ENCODE measurements at places on chromosomes 4 and X.

- DNase-seq: no peak
These were observed 1050.0 kb downstream of the ADGRL3 start for GRCh38 chr4:62250100-62250499.

GRCh38 chr4:59818656-59819055 lies 1381.5 kb upstream of the ADGRL3 start:
- DNase-seq: no peak

DNA sequence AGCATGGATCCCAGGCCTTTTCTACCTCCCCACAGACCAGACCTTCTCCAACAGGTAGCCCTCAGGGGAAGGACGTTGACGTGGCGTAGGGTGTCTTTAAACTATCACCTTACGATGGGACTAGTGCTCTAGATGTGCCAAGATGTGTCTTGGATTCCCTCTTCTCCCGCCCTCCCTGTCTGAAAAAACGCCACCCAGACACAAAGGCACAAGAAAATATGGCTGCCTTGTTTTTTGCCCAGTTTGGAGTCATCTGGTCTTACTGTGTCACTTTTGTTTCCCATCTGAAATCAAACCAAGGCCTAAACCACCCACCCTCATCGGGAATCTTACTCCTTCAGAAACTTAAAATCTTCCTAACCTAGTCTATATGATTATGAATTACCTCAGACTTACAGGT lies 235.4 kb downstream of the OR13H1 start:
- no peak for DNase-seq

GRCh38 chr4:146165221-146165620 lies 10.3 kb upstream of the LSM6 start:
- DNase-seq: no peak

DNA sequence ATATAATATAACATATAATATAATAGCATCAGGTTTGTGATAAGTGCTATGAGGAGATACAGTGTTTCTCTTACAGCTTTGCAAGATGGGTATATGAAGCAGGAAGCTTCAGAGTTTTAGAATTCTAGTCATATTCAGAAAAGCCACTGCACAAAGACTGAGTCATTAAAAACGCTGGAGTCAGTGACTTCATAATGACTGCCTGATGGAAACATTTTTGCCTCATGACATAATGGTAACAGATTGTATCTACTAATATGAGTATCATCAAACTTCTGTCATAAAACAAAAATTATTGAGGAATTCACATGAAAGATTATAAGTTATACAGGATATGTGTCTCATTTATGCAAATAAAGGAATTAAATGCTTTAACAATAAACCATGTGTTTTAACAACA lies 46.8 kb downstream of the EPHA5 start:
- no peak for DNase-seq

GRCh38 chrX:153519569-153520286 lies 2.3 kb downstream of the ATP2B3 start:
- no peak for DNase-seq

DNA sequence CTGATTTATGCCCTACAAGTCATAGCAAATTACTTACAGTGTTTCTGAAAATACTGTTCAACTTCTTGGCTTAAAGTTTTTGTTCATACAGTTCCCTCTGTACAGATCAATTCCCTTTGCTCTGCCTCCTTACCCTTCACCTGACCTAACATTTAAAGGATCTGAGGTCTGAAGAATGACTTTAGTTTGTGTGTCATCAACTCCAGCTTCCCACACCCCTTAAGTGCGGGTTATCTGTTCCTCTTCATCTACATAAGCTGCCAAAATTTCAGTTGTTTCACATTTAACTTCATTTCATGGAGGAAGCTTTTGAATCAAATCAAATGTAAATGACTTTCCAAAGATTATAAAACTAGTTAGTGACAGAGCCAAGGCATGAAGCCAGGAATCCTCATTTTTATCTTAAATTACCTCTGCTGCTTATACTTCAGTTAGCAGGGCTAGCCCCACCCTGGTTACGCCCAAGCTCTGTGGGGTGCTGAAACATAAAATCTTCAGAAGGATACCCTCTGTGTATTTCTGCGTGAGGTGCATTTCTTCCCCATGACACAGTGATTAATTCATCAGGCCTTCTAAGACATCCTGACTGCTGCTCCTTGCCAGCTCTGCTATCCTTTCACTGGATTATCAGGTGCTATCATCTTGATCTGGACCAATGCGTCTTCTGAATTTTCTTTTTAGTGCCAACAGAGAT lies 16.5 kb downstream of the CXCL1 start:
- DNase-seq: no peak

DNA sequence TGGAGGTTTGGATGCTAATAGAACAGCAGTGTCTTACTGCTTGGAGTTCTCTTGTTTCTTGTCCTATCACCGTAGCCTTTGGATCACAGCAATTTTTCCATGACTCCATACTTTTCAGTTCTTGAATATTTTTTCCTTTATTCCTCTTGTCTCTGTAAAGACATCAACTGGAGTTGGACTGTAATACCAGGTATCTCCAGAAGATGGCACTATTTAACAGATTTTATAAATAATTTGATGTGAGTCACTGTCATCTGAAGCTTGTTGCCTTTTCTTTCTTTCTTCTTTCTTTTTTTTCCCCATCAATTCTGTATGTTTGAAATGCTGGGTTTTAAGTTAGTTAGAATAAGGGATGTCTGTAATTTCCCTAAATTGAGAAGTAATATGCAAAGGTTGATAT lies 24.1 kb downstream of the HPRT1 start:
- no peak for DNase-seq

- no peak for DNase-seq
These were observed 102.9 kb downstream of the KCNIP4 start for GRCh38 chr4:21845663-21846062.

DNA sequence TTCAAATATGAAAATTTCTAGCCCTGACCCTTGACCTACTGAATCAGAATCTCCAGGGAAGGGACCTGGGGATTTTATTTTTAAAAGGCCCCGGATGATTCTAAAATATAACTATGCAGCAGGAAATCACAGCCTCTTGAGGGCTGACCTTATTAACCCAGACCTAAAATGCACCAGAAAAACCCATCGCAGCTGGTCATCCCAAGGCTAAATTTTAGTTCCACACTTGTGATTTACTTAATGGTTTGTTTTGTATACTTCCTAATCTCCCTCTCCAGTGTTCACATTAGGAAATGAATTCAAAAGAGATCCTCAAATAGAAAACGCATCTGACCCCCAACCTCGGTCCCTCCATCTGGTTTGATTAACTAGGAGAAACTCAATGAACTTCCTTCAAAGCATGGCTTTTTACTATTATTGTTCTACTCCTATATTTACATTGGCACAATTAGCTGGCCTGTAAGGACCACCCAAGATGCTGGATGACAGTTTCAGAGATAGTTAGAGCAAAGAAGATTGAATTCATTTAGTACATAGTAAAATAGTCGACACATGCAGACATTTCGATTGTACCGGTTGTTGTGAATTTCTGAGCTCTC lies 147.8 kb upstream of the MED14 start:
- DNase-seq: no peak

GRCh38 chr4:16183604-16184003 lies 42.7 kb downstream of the TAPT1 start:
- no peak for DNase-seq

DNA sequence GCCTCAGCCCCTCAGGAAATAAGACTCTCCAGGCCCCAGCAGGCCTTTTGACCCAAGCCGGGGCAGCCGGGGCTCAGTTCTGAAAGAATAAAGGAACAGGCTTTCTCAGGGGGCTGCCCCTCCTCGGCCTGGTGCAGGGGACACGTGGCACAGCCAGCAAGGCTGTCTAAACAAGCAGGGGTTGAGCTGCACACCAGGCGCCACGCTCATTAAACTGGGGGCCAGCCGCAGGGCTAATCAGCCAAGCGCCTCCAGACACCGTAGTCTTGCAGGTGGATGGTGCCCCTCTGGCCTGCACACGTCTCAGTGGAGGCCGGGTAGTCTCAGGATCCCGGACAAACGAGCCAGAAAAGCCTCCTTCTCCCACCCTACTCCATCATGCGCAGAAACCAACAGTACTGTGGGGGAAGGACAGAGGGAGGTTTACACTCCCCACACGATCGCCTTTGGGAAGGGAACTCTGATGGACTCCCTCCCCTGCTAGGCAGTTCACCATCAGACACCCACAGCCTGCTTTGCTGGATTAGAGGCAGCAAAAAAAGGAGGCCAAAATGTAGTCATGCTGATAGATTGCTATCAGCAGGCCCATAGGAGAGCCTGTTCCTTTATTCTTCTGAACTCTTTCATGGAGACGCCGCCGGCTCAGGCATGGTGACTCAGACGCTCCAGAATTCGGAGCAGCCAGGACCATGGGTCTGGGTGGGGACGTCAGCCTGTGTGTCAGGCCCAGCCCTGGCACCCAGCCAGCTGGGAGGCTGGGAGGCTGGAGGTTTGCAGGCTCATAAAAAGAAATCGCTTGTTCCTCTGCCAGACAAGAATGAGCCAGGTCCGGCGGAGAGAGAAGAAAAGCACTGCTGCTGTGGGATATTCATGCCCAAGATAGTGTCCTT lies 342.4 kb downstream of the BCOR start:
- DNase-seq: no peak

GRCh38 chr4:174154215-174154854 lies 129.1 kb downstream of the FBXO8 start:
- DNase-seq: no peak

GRCh38 chr4:7435471-7436061 lies 836 bp upstream of the PSAPL1 start:
- DNase-seq: no peak

- DNase-seq: no peak
These were observed 131.8 kb upstream of the LIMCH1 start for GRCh38 chr4:41406113-41406516.

DNA sequence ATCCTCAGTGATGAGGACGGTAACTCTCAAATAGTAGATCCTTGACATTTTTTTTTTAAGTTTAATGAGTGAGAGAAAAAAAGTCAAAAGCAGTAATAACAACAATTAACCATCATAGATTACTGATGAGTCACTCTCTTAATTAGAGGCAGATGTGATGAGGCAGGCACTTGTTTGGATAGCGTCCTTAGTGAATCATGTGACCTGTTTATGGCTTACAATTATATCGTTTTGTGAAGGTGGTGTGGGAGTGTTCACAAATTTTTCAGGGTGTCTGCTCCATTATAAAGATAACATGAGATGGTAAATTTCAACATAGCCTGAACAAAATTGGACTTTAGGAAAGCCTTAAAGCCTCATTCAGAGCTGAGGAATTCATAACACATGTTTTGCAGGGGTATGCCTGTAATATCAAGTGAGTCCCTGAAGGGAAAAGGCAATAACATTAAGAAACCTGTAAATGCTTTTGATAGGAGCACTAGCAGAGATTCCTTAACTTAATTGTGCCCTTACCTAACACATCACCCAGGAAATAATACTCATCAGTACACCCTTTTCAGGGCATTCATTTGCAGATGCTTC lies 51.9 kb upstream of the XIAP start:
- no peak for DNase-seq

DNA sequence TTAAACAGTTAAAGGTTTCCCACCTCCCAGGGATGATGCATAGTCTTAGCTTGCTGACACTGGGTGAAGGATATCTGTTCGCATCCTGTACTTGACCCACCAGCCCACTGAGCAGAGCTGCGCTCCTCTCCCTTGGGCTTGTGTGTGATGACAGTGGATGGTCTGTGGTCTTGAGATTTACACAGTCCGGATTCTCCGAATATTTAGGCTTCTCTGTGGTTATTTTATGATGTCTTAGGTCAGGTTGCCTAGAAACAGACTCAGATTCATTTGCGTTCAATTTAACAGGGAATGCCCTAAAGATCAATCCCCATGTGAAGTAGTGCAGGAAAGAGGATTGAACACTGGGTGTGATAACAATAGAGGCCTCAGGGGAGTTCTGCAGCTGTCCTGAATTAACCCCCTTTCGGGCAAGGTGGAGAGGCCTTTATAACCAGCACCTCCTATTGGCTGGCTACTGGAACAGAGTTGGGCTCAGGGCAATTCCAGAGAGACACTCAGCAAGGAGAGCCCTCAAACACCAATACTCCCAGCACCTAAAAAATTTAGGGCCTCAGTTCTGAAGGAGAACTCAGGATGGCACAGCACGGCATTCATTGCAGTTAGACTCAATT lies 653.2 kb upstream of the GALNT7 start:
- no peak for DNase-seq

DNA sequence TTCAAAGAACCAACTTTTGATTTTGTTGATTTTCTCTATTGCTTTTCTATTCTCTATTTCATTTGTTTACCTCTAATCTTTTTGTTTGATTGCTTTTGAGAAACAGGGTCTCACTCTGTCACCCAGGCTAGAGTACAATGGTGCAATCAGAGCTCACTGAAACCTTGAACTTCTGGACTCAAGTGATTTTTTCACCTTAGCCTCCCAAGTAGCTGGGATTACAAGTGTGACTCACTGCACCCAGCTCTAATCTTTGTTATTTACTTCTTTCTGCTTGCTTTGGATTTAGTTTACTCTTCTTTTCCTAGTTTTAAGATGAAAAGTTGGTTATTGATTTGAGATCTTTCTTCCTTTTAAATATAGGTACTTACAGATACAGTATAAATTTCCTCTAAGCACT lies 26.2 kb downstream of the RAB9B start:
- no peak for DNase-seq

- no peak for DNase-seq
These were observed 41.6 kb upstream of the ITM2A start for GRCh38 chrX:79408623-79409322.
